ENCODE measurements at places on chromosomes 12 and 14.

DNA sequence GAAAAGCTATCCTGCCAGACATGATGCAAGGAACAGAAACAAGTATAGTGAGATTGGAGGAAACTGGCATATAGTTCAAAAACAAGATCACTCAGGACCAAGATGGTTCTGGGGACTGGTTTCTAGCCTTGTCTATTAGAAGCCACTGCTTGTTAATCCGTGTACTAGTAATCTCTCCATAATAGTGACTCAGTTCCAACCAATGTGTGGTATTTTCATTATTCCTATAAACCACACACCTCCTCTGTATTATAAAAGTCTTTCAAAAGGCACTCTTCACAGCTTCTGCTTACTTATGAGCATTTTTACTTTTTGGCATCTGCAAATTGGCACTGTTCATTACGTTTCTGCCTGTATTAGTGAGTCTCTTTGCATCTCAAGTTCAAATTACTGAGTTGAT is 140.3 kb downstream of the SLC6A15 start:
- DNase-seq, result no peak

DNA sequence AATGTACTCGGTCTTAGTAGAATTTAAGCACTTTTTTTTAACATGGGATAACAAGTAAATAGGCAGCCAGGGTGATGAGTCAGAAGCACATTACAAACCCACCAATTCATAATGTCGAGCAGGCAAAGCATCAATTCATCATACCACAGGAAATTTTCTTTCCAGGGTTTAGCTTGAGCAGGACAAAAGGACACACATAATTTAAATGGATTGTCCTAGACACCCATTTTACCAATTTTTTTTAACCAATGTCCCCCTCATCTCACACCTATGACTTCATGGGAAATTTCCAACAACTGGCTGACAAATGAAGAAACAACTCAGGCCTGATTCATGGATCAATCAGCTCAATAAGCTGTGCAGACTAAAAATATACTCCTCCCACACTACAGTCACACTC is 58.8 kb upstream of the FOXG1 start:
- no peak for DNase-seq

DNA sequence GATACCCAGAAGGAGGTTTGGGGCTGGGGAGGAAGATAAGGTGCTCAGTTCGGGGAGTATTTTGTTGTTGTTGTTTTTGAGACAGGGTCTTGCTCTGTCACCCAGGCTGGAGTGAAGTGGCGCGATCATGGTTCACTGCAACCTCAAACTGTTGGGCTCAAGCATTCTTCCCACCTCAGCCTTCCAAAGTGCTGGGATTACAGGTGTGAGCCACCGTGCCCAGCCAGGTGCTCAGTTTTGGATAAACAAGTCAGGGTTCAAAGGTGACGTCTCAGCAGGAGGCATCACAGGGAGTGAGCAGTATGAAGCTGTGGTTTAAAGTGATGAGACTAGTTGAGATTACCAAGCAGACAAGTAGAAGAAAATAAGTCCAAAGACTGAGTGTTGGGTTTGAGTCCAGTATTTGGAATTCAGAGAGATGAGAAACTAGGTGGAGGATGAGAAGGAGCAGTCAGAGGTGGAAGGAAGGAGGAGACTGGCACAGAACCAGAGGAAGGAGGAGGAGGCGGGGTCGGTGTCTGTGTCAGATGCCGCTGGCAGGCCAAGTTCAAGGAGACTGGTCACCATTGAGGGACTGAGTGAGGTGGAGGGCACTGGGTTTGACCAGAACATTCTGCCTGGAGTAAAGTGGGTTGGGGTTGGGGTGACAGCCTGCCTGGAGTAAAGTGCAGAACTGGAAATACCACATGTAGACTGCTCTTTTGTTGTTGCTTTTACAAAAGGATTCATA is 16.1 kb downstream of the SLC35E3 start:
- DNase-seq, result no peak

- no peak for DNase-seq
Observed at GRCh38 chr12:111789779-111790178, 23.0 kb downstream of the ALDH2 start.

GRCh38 chr14:60984196-60984595 is 3.2 kb downstream of the SLC38A6 start:
- no peak for DNase-seq

GRCh38 chr14:68583548-68584280 is 209.2 kb downstream of the ZFP36L1 start:
- DNase-seq, result no peak

- no peak for DNase-seq
Observed at GRCh38 chr12:5503774-5504173, 71.9 kb downstream of the NTF3 start.

- DNase-seq, result no peak
Observed at GRCh38 chr12:40215982-40216381, 8.8 kb upstream of the LRRK2 start.

- DNase-seq, result no peak
Observed at GRCh38 chr12:67382241-67382871, 113.2 kb downstream of the CAND1 start.

GRCh38 chr14:55767286-55767685 is 187.3 kb downstream of the KTN1 start:
- no peak for DNase-seq

DNA sequence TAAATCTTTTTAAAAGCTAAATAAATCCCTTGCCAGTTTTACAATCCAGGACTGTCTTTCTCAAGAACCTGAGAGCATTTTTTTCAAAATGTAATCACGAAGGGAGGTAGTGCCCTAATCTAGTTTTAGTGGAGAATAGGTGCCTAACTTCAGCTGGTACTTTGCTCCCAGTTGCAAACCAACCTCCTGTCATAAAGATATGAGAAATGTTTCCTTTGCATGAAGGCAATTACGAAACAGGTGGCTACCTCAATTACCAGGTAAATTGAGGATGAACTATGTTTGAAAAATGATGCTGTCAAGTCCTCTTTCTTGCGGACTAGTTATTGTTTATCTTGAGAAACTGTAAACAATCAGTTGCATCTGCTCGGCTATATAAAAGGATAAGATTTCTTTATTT is 437.9 kb downstream of the DAD1 start:
- no peak for DNase-seq

GRCh38 chr14:96792003-96792402 is 5.2 kb upstream of the VRK1 start:
- DNase-seq, result no peak

GRCh38 chr12:47020211-47020821 is 59.1 kb upstream of the PCED1B start:
- DNase-seq, result no peak

All from CD4-positive, alpha-beta T cell treated with Interleukin-2 at 100 ng/mL for 4 hours (primary cell).